Left kidney (tissue), 8 donors: ENCODE measurements at places on chromosomes 4 and X. TPM values are rescaled to one million over a fixed set of nuclear protein-coding genes. Genes with fewer than 3 reads are reported as not detected.

The BEX3 gene
- polyA plus RNA-seq, result 517 TPM

The CPE gene
- polyA plus RNA-seq, result 124 TPM

The HTN1 gene
- polyA plus RNA-seq, result 0.07 TPM

The NPFFR2 gene
- polyA plus RNA-seq, result 0.93 TPM

The TLR10 gene
- polyA plus RNA-seq, result 0.40 TPM

The PYURF gene
- 111 TPM for polyA plus RNA-seq

The VEGFD gene
- polyA plus RNA-seq, result 0.55 TPM

The GPM6B gene
- polyA plus RNA-seq, result 21.5 TPM

The NWD2 gene
- polyA plus RNA-seq, result 0.23 TPM

The CXXC4 gene
- polyA plus RNA-seq, result 13.5 TPM

The COX7B2 gene
- not detected for polyA plus RNA-seq

The DMP1 gene
- polyA plus RNA-seq, result 0.07 TPM

The GYPB gene
- 1.7 TPM for polyA plus RNA-seq

The PTPN13 gene
- 167 TPM for polyA plus RNA-seq

The HGFAC gene
- polyA plus RNA-seq, result 0.86 TPM

The TEX13A gene
- polyA plus RNA-seq, result not detected

The STATH gene
- 1.5 TPM for polyA plus RNA-seq

The ETDA gene
- polyA plus RNA-seq, result not detected

The GPRASP1 gene
- polyA plus RNA-seq, result 18.2 TPM

The GCNA gene
- 2.9 TPM for polyA plus RNA-seq
